Ureter (tissue), 1 donor: ENCODE measurements at places on chromosomes 4 and X.

DNA sequence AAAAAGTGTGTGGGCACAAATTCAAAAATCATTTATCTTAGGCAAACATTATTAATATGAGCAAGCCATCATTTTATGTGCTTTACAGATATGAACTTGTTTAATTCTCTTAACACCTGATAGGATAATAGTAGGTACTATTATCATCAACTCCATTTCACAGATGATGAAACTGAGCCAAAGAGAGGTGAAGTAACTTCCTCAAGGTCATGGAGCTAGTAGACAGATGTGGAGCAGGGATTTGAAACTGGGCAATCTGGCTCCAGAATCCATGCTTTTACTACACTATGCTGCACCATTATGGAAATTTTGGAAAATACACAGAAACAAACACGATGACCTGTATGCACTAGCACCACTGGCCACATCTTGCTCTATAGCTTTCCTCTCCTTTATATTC, 1.0 kb upstream of the PIN4 start:
- no peak for DNase-seq

DNA sequence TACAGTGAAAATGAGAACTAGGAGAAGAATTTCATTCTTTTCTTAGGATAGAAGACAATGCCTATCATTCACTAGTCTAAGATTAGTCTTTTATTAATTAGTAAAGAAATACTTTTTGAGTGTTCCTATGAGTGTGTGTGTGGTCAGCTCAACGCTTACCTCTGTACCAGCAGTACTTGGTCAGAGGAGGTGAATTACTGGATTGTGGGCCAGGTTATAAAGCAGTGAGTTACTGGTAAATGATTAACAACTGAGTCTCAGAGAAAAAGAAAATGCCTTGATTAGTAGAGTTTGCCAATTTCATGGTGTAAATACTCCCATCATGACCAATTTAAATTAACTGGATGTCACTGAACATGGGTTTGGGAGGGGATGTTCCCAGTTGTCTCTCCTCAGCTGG, 444.6 kb downstream of the STIM2 start:
- no peak for DNase-seq

DNA sequence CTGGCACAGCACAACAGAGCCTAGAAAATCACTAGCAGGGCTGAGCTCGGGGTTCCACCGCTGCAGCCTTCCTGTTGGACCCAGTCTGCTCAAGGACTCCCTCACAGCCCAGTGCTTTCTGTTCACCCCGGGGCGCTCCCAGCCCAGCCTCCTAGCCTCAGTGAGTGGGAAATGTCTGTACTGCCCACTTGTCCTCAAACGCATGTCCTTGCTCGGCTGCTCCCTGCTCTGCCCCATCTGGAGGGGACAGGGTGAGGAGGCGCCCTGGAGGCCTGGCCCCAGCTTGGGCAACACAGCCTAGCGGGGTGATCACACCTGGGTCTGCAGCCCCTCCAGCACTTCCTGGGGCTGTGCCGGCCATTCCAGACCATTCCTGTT, 11.9 kb upstream of the CCNQ start:
- no peak for DNase-seq

GRCh38 chr4:155234206-155234605, 25.8 kb downstream of the NPY2R start:
- no peak for DNase-seq

- no peak for DNase-seq
These were observed 309.9 kb downstream of the SPOCK3 start for GRCh38 chr4:166924424-166924823.

DNA sequence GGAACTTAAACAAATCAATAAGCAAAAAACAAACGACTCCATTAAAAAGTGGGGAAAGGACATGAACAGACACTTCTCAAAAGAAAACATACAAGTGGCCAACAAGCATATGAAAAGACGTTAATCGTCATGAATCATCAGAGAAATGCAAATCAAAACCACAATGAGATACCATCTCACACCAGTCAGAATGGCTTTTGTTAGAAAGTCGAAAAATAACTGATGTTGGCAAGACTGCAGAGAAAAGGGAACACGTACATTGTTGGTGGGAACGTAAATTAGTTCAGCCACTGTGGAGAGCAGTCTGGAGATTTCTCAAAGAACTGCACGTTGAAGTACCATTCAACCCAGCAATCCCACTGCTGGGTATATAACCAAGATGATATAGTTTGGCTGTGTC, 23.7 kb downstream of the NEUROG2 start:
- DNase-seq, result no peak

DNA sequence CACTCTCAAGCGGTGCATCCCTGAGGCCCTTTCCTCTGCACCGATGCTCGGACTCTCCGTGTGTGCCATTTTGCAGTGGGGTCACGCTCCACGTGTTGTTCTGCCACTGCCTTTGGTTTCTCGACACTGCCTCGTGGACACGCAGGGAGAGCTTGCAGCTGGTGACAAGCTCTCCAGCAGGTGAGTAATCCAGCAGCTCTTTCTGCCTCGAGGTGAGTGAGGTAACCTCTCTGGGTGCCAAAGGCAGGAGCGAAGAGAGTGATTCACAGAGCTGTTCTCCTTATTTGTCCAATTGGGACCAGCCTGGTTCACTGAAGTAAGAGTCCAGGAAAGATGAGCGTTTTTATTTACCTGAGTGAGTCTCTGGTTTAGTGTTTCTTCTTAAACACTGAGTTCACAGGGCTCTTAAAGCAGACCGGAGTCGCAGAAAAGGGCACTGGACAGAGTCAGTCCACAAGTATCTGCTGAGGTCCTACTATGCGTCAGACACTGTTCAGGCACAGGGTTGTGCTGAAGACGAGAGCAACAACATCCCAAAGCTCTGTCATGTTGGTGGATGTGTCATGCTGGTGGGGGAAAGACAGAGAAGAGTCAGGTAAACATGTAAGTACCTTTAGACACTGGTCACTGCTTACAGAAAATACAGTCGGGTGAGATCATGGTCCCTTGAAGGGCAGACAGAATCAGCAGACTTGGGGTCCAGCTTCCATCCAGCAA, 61.8 kb downstream of the FHDC1 start:
- no peak for DNase-seq

GRCh38 chrX:1185561-1185960, 26.9 kb downstream of the CRLF2 start:
- no peak for DNase-seq

DNA sequence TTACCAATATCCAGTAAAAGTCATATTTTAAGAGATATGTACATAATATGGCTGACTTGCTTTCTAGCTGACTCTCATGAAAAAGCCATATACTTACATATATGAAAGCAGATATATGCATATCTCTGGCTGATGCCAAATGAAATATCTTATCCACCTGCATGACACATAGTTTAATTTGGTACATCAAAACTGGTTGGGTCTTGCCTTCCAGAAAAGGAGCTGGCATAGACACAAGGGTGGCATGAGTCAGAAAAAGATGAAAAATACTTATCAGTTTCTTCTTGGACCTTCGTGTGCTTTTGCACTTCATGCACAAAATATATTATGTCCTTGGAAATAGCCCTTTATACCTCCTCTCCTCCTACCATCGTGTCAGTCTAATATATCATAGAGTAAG, 32.1 kb downstream of the TIGD4 start:
- no peak for DNase-seq

DNA sequence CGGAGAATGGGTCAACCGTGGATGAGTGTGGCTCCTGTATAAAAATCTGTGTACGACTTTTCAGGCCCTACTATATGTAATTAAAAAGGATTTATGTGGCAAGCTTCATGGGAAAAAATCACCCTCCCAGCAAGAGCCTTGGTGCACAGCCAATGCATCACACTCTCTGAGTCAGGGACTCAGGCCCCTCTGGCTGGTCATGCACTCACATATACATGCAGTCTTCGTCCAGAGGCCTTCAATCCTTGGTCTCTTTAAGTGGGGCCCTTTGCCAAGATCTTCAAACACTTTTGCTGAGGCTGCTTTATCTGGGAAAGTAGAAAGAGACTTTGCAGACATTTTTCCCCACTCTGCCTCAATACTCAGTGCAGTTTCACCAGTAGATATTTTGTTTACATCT, 311.4 kb upstream of the FSTL5 start:
- no peak for DNase-seq

DNA sequence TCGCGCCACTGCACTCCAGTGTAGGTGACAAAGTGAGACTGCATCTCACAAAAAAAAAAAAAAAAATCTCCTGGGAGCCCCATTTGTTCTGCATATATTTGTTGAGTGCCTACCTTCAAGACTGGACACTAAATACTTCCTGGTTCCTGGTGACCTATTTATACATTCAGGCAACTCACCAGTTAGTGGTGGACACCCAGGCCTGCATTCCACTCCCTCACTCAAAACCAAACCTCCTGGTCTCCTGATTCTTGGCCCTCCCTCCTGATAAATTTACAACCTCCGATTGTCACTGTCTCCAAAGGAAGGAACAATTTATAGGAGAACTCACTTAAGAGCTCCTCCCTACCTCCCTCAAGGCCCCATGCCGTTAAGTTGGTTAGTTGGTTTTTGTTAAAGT, 3.1 kb downstream of the SYAP1 start:
- no peak for DNase-seq

GRCh38 chr4:185787926-185788679, 23.9 kb downstream of the SORBS2 start:
- no peak for DNase-seq

GRCh38 chr4:84503495-84504437, 4.7 kb upstream of the NKX6-1 start:
- DNase-seq, result no peak

- DNase-seq, result no peak
These were observed 303.1 kb downstream of the ARHGAP24 start for GRCh38 chr4:85777908-85778631.

GRCh38 chrX:16148896-16149295, 18.4 kb upstream of the MAGEB17 start:
- DNase-seq, result no peak

GRCh38 chr4:177938226-177938625, 496.0 kb upstream of the AGA start:
- no peak for DNase-seq

DNA sequence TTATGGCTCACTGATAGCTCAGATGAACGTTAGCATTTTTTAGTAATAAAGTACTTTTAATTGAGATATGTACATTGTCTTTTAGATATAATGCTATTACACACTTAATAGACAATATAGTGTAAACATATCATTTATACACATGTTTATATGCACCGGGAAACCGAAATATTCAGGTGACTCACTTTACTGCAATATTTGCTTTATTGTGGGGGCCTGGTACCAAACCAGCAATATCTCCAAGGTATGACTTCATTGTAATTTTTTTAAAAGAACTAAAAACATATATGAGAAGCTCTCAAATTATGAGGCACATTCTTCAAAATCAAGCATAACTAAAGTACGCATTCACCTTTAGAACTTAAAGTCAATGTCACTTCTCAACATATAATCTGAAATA, 231.2 kb upstream of the SLC7A11 start:
- no peak for DNase-seq

GRCh38 chr4:138696058-138696457, 319.5 kb upstream of the NOCT start:
- no peak for DNase-seq

GRCh38 chrX:27444093-27444908, 18.8 kb downstream of the PPP4R3C start:
- no peak for DNase-seq
